ENCODE measurements at places on chromosomes 5 and 9.

GRCh38 chr5:7539571-7539970 lies 143.6 kb downstream of the ADCY2 start:
- H3K27ac ChIP-seq = no peak overlapping the region
- H3K27me3 ChIP-seq = no peaks in the 10 kb centered on the region
- no peak for DNase-seq
- H3K4me3 ChIP-seq = no peak overlapping the region

DNA sequence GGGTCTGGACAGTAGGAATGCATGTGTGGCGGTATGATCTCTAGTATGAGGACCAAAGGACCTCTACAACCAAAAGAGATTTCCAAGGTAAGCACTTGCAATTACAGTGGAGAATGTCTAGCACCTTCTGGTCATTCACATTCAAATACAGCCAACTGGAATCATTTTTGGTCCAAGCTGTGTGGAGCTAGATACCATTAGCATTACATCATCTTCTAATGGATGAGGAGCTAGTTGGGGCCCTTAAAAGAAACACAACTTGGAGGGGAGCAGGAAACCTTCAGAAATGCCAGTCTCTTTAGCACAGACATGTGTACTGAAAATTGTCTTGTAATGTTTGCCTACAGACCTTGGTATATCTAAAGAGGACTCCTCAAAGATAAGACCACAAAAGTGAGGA lies 244.7 kb downstream of the BNC2 start:
- H3K36me3 ChIP-seq = no peaks in the 10 kb centered on the region
- no peak overlapping the region for H3K4me3 ChIP-seq
- H3K4me1 ChIP-seq = no peaks in the 10 kb centered on the region
- H3K27me3 ChIP-seq = peaks cover 22% of the 10 kb centered on the region
- no peak for DNase-seq

- no peak overlapping the region for H3K27ac ChIP-seq
- no peaks in the 10 kb centered on the region for H3K27me3 ChIP-seq
- no peaks in the 10 kb centered on the region for H3K4me1 ChIP-seq
- no peaks in the 10 kb centered on the region for H3K36me3 ChIP-seq
These were observed 349.6 kb downstream of the PDE4D start for GRCh38 chr5:59543821-59544442.

- no peak overlapping the region for H3K27ac ChIP-seq
- H3K36me3 ChIP-seq = no peaks in the 10 kb centered on the region
- no peaks in the 10 kb centered on the region for H3K4me1 ChIP-seq
- no peaks in the 10 kb centered on the region for H3K27me3 ChIP-seq
- no peak overlapping the region for H3K4me3 ChIP-seq
These were observed 10.8 kb upstream of the CCDC152 start for GRCh38 chr5:42745856-42746255.

Measured in cardiac muscle cell (in vitro differentiated cells and primary cell).